ENCODE measurements at places on chromosomes 3 and 15.

- no peak for DNase-seq
Observed at GRCh38 chr3:153897025-153897723, 224.0 kb upstream of the ARHGEF26 start.

DNA sequence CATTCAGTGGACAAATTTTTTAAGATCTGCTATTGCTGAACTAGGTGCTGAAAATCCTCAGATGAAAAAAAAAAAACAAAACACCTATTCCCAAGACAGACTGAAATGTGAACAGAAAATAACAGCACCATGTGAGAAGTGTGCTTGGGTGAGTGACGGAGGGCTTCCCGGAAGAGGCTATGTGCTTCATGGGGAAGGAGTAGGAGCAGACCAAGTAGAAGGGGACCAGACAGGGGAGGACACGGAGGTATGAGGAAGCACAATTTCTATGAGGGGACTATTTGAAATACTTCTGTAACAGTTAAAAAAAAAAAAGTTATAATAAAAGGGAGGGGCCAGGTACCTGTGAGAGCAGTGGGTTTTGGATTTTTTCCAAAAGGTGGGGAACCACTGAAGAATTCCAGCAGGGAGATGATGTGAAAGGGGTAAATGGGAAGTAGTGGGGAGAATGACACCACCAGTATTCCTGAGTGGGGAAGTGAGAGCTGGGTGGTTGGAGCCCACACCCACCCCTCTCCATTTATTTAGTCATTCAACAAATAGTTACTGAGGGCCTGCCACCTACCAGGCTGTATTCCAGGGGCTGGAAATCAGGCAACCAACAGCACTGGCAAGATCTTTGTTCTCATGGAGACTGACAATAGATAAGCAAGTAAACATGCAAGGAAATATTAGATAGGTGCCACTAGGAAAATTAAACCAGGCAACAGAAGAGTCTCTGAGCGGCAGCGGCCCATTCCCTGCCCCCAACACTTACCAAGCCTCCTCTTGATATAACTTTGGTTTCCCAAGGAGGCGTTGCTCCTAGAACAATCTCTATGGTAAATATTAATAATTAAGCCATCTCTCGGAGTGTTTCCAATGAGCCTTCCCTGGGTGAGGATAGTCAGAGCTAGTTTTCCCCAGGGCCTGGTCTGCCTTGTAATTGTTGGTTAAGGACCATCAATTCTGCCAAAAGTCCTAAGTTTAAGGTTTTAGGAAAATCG lies 3.8 kb upstream of the USP3 start:
- DNase-seq, result no peak

DNA sequence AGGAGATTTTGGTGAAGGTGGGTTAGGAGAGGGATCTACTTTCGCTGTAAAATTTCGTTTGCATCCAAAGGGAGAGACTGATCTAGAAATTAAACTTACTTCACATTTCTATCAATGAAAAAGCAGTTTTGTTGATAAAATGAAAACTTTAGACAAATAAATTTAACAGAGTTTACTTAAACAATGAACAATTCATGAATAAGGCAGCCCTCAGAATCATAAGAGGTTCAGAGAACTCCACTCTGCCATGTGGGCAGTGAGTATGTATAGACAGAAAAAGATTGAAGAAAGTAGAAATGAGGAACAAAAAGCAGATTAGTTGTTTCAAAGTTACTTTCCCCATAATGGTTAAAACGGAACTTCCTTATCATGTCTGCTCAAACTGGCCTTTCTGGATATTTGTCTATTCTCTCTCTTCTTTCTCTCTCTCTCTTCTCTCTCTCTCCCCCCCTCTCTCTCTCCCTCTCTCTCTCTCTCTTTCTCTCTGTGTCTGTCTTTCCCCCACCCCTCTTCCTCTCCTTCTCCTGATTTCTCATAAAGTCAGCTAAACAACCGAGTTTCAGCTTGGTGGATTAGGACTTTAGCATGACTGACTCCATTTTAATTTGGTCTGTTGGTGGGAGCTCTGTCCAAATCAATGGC lies 248.9 kb downstream of the TJP1 start:
- no peak for DNase-seq

- no peak for DNase-seq
Observed at GRCh38 chr15:59178151-59178695, 28.4 kb upstream of the LDHAL6B start.

DNA sequence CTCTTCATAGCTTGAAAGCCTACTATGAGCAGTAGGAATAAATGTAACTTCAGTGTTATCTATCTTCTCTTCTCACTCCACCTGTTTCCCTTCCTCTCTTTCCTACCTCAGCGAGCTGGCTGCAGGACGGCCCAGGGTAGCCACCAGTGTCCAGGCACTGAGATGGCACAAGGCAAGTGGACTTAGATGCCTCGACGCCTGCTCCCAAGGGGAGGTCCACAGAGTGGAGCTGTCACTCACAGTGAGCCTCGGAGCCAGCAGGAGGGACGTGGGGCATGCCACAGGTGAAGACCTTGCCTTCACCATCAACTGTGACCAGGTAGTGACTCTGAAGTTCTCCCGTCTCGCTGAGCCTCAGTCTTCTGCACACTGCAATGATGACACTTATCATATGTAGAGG lies 88.2 kb downstream of the PCSK6 start:
- no peak for DNase-seq

GRCh38 chr3:38640661-38641452 lies 8.6 kb downstream of the SCN5A start:
- DNase-seq, result peak; percentile 90

DNA sequence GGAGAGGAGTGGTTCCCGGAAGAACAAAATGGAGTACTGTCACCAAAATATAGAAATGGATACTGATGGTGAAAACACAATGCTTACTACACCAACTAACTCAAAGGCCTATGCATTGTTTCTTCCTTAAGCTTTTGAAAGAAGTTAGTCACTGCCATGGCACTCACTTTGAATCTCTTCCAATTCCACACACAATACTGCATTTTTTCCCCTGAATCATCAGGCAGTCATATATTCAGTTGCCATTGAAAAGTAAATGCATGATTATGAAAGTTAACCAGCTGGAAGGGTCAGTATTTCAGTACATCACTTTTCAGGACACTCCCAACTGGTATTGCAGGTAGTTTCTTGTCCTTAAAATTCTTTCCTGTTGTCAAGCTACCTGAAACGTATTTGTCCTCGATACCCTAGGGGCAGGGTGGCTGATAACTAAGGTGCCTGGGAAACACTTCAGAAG lies 9.0 kb upstream of the LRRFIP2 start:
- no peak for DNase-seq

DNA sequence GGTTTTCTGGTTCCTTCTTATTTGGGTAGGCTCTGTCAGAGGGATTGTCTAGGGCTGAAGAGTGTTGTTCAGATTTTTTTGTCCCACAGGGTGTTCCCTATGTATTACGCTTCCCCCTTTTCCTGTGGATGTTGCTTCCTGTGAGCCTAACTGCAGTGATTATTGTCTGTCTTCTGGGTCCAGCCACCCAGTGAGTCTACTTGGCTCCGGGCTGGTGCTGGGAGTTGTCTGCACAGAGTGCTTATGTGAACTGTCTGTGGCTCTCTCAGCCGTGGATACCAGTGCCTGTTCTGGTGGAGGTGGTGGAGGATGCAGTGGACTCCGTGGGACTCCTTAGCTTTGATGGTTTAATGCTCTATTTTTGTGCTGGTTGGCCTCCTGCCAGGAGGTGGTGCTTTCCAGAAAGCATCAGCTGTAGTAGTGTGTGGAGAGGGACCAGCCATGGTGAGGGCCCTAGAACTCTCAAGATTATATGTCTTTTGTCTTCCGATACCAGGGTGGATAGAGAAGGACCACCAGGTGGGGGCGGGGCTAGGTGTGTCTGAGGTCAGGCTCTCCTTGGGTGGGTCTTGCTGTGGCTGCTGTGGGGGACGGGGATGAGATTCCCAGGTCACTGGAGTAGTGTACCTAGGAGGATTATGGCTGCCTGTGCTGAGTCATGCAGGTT lies 53.8 kb downstream of the CCDC66 start:
- no peak for DNase-seq

All from H9 (cell line).